ENCODE measurements at places on chromosomes 13 and 19.

- no peak for DNase-seq
These were observed 4.3 kb upstream of the NAXD start for GRCh38 chr13:110610955-110611595.

DNA sequence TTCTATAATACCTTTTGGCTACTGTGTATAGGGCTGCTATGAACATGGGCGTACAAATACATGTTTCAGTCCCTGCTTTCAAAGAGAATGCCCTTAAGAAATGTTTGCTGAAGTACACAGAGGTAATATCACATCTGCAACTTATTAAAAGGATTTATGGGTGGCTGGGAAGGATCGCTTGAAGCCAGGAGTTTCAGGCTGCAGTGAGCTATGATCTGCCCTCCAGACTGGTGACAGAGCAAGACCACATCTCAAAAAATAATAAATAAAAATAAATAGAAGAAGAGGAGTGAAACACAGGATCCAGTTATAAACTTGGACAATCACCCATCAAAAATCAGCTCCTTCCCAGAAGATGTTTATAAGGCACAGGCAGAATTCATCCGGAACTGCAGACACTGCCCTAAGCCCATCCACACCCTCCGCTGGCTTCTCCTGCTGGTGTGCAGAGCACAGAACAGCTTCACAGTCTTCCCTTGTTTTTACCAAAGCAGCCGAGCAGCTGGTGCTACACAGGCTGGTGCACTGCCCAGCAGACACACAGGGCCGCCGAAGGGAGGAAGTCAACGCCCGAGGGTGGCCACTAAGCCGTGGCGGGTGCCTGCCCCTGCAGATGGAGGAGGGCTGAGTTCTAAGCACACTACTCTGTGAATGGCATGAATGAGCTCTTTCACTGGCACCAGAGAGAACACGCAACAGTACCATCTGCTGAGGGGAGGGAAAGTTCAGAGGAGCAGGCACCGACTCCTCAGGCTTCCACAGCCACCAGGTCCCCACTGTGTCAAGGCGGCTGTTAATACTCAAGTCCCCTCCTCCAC is 44.0 kb downstream of the BRD4 start:
- DNase-seq: no peak

- DNase-seq: no peak
These were observed 27.3 kb upstream of the ZNF562 start for GRCh38 chr19:9702186-9702585.

- DNase-seq: no peak
These were observed 263.1 kb downstream of the FGF14 start for GRCh38 chr13:102138635-102139190.

GRCh38 chr13:98399756-98400155 is 177.2 kb downstream of the STK24 start:
- DNase-seq: no peak

DNA sequence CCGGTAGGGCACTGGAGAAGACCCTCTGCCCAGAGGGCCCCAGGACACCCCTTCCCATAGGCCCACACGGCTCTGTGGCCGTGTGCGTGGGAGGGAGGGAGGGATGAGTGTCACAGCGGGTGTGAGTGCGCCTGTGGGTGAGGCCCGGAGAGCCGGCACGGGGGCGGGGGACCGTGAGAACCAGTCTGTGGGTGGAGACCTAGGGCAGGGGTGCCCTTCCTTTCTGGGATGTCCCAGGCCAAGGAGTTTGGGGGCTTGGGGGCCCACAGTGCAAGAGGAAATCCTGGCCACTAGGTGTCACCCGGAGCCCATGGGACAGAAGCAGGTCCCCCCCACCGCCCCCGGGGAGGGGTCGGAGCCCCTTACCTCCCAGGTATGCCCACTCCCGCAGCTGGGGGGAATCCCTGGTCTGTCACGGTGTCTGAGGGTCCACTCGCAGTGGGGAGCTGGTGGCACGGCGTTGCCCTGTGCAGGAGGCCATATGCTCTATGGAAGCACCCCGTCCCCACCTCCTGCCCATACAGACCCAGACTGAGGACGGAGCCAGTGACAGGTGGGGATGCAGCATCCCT is 16.0 kb upstream of the SLC7A10 start:
- DNase-seq: peak; percentile 67

- no peak for DNase-seq
These were observed 2.1 kb upstream of the F10 start for GRCh38 chr13:113120300-113121182.

GRCh38 chr13:99282264-99283231 is 24.4 kb upstream of the GPR18 start:
- DNase-seq: no peak

DNA sequence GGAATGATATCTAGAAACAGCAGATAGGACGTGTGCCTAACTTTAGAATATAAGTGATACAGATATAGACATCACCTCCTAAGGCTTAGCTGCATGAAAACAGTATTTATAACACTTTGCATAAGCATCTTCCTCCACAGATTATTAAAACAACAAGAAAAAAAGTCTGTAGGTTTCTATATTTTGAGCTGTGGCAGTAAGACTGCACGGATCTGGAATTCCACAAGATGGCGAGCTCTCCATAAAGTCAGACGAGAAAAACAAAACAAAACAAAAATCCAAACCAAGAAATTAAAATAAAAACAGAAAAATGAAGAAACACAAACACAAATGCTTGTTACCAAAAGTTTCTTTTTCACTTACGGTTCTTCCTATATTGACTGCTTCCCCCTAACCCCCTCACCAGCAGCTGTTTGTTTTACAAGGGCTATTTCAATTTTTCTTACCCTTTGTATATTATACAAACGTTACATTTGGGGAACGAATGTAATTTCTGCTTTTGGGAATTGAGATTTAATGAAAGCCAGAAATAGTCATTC is 285.8 kb downstream of the MYO16 start:
- DNase-seq: no peak

DNA sequence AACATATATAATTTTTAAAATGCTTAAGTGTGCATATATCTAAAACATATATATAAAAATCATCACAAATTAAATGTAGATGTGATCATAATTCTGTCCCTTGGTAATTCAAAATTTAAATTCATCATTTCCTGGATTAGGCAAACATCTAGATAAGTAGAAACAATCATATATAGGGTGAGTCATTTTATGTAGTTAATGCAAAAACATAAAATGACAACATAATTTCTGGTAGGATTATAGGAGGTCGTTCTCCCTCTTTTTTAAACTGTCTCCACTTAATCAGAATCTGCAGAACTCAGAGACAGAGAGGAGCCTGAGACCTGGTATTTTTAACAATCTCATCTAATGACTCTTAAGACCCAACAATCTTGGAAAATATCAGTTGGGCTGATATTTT is 333.4 kb downstream of the KCTD12 start:
- no peak for DNase-seq

- DNase-seq: no peak
These were observed 79.4 kb upstream of the ZNF507 start for GRCh38 chr19:32265995-32266394.

GRCh38 chr13:112970552-112971287 is 1.7 kb downstream of the MCF2L start:
- no peak for DNase-seq

- no peak for DNase-seq
These were observed 560.5 kb upstream of the MIR17HG start for GRCh38 chr13:90787007-90787406.

GRCh38 chr13:31038834-31039552 is 106.5 kb downstream of the TEX26 start:
- peak; percentile 72 for DNase-seq

DNA sequence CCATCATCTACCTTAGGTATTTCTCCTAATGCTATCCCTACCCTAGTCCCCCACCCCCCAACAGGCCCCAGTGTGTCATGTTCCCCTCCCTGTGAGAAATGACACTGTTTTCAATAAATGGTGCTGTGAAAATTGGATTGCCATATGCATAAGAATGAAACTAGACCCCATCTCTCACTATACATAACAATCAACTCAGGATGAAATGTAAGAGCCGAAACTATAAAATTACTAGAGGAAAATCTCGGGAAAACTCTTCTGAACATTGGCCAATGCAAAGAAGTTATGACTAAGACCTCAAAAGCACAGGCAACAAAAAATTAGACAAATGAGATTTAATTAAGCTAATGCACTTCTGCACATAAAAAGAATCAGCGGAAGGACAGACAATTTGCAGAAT is 138.2 kb downstream of the SUCLA2 start:
- DNase-seq: no peak

GRCh38 chr19:38656171-38656981 is 8.9 kb downstream of the ACTN4 start:
- no peak for DNase-seq

GRCh38 chr13:44870456-44870929 is 118.8 kb downstream of the NUFIP1 start:
- DNase-seq: no peak

- DNase-seq: no peak
These were observed 16.0 kb upstream of the EIF3G start for GRCh38 chr19:10135551-10136334.

DNA sequence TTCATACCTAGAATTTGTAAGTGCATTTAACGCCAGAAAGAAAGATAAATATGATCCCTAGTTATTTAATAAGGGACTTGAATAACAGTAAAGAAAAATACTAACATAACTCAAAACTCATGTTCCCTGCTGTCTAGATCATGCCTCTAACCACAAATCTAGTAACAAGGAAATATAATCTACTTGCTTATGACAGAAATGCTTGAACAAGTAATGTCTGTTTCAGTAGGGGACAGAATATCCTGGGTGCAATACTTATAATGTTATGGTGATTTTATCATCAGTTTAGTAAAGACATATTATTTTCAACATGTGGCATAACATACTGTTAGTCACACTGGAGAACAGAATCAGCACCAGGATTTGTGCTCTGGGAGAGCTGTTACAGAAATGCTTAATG is 861.9 kb upstream of the SLITRK1 start:
- DNase-seq: no peak

- no peak for DNase-seq
These were observed 93.8 kb downstream of the CRYL1 start for GRCh38 chr13:20431687-20432384.

DNA sequence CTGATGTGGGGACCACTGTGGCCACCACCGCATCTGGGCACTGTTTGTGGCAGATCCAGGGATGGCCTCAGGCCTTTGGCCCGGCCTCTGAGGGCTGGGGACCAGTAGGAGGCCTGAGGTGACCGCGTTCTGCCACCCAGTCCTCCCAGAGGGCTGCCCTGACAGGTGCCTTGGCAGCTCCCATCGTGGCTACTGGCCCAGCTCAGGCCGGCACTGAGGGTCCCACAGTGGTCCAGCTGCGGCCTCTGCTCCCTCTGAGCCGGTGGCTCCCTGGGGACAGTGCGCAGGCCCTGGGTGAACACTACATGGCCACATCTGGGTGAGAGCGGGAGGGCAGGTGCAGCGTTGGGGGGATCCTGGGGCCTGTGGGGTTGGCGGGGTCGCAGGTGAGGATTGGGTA is 61.9 kb downstream of the KDM4B start:
- no peak for DNase-seq

DNA sequence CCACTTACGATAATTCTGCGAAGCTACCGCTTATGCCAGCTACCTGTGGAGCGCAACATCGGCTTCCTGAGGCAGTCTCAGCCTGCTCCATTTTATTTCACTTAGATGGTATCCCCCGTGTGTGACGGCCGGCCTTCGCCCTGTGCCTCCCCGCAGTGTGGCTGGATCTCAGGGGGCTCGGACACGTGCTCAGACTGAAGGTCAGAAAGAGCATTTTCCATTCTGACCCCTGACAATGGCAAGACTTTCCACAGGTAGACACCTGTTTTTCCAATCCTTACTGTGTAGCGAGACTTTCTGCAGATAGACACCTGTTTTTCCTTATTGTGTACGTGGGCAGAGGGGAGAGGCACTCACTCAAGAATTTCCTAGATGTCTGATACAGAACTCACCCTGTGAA is 52.7 kb downstream of the ATP11A start:
- DNase-seq: no peak

DNA sequence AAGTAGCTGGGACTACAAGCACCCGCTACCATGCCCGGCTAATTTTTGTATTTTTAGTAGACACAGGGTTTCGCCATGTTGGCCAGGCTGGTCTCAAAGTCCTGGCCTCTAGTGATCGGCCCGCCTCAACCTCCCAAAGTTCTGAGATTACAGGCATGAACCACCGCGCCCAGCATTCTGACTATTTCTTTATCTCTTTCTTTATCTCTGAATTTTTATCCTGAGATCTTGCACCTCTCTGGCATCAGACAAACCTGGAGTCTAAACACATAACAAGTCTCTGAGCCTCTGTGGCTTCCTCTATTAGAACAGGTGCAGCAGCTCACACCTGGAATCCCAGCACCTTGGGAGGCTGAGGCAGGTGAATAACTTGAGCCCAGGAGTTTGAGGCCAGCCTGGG is 28.5 kb downstream of the ARHGEF18 start:
- no peak for DNase-seq

- no peak for DNase-seq
These were observed 185.8 kb downstream of the OLFM4 start for GRCh38 chr13:53214433-53214832.

DNA sequence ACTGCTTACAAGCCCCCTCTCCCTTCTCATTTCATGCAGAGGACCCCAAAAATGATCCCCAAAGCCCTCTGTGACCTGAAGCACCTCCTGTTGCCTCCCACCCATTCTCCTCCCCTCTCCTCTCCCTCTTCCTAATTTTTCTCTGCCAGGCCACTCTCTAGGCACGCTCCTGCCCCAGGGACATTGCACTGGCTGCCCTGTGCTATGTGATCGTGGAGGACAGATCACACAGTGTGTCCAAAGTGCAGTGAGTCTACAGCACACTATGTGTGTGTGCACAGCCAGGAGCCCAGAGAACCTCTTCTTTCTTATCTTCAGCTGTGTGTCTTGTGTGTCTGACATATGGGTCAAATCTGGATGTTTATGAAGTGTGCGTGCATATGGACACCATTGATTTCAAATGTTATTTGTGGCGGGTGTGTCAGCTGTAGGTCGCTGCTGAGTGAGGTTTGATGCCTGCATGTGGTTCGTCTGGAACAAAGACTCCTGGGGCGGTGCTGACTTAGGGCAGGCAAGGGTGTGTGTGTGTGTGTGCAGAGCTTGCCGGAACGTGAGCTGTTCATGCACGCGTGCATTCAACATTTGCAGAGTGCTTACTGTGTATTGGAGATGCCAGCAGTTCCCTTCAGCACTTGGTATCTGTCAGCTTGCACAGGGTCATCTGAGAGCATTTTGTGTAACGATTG is 2.1 kb upstream of the KLHL26 start:
- no peak for DNase-seq

DNA sequence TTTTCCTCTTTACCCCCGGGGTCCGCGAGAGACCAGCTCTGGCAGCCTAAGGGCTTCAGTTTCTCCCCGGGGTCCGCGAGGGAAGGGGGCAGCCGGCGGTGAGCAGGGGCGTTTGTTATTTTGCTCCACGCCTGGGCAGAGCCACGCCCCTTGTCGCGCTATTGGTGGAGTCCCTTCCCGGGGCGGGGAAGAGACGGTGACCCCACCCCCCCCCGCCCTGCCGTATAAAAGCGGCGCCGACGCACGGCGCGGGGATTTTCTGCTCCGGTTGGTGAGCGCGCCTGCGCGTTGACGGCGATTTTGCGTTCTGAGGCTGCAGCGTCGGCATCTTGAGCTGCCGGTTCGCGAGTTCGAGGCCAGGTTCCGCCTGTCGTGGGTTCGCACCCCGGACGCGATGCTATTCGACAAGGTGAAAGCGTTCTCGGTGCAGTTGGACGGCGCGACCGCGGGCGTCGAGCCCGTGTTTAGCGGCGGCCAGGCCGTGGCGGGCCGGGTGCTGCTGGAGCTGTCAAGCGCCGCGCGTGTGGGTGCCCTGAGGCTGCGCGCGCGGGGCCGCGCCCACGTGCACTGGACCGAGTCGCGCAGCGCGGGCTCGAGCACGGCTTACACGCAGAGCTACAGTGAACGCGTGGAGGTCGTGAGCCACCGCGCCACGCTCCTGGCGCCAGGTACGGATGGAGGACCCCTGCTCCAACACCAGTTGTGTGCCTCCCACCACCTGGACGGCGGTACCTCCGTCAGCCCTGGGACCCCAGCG is at the start of gene ARRDC2:
Gene ARRDC2 (plus strand): TSS at position 254 of the 757 bp plus-strand sequence. CDS start 141 bp downstream, at position 395.
- DNase-seq: peak; percentile 91
